ENCODE measurements at places on chromosomes 1 and 21.

DNA sequence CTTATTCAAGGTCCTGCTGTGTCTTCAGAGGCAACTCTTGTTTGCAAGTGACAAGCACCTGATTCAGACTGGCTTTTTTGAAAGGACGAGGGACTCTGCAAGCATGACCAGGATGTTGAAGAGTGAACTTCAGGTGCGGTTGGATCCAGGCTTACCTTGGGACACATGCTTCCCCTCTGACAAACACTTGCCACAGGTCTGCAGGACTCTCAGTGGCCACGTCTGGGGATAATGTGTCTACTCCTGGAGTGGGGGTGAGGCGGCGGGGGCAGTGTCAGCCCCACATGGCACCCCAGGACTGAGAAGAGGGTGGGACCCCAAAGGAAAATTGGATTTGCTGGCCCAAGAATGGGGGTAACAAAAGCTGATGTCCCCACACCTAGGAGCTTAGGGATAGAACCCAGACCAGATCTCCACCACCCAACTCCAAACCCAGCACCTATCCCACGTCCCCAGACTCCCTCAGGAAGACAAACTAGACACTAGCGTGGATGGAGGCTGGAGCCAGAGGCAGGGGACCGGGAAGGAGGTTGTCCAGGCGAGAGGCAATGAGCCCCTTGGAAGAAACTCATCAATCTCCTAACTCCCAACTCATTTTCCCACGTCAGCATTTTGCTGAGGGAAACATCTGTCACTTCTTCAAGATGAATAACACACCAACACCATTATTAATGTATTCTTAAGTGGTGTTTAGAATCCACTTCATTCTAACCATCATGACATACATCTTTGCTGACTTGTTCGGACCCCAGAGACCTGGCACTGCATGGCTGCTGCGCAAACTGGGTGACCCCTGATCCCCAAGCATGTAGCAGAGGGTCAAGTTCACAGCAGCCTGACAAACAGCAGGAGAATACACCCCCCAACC is 32.0 kb upstream of the LAPTM5 start:
- DNase-seq = no peak

- no peak for DNase-seq
These were observed 31.4 kb upstream of the DENND1B start for GRCh38 chr1:197806718-197807117.

DNA sequence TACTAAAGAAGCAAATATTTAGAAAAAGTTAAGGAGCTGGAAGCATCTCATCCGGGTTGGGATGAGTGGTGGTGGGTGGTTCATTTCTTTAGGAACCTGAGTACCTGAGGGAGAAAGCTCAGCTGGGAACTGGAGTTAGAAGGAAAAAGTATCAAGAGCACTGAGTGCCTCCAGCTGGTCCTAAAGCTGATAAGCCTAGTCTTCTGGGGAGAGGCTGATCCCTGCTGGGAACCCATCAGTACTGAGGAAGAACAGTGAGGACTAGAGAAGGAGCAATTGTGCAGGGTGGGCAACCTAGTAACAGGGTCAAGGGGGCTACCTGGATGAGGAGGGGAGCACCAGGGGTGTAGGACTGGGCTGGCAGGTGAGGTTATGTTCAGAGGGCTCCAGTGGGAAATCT is 89.5 kb downstream of the RUNX1 start:
- DNase-seq = no peak

- DNase-seq = no peak
These were observed 52.3 kb downstream of the UTP25 start for GRCh38 chr1:209880031-209880430.

- no peak for DNase-seq
These were observed 77.6 kb downstream of the RPS6KA1 start for GRCh38 chr1:26607186-26607585.

- no peak for DNase-seq
These were observed 5.4 kb downstream of the ZBTB48 start for GRCh38 chr1:6585081-6585722.

DNA sequence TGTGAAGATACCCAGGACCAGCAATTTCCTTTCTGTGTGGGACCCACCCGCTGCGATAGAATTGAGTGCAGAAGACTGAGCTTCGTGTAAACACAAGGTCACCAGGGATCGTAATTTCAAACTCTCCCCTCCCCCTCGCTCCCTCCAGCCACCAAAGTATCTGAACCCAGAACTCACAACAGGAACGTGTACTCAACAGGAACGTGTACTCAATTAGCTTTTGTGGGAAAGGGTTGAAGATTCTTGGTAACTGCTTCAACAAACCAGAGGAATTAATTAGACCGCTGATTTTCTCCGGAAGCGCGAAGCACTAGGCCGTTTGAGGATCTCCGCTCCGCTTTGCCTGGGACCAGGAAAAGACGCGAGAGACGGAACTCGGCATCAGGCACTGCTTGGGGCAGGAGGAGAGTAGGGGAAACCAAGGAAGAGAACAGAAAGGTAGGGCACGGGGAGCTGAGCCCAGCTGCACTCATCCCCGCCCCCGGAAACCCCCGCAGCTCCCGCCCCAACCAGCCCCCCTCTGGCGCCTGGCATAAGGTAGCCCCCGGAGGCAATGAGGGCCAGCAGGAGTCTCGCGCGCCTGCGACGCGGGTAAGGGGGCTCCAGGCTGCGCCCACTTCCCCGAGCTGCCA is 453 bp downstream of the DRAM2 start:
- DNase-seq = peak; percentile 75

DNA sequence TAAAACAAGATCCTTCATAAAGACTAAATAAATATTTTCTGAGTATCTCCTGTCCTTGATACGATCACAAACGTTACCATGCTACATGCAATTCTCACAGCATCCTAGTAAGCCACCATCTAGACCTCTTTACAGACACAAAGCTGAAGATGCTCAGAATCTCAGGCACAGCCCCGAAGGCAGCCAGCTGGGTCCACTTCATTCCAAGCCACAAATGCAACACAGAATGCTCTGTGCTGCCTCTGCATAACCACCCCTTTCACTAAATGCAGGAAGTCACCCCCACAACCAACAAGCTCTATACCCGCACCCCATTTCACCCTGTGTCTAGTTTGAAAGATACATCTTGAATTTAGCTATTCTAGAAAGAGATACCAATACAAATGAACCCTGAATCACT is 12.9 kb downstream of the RCAN1 start:
- no peak for DNase-seq

DNA sequence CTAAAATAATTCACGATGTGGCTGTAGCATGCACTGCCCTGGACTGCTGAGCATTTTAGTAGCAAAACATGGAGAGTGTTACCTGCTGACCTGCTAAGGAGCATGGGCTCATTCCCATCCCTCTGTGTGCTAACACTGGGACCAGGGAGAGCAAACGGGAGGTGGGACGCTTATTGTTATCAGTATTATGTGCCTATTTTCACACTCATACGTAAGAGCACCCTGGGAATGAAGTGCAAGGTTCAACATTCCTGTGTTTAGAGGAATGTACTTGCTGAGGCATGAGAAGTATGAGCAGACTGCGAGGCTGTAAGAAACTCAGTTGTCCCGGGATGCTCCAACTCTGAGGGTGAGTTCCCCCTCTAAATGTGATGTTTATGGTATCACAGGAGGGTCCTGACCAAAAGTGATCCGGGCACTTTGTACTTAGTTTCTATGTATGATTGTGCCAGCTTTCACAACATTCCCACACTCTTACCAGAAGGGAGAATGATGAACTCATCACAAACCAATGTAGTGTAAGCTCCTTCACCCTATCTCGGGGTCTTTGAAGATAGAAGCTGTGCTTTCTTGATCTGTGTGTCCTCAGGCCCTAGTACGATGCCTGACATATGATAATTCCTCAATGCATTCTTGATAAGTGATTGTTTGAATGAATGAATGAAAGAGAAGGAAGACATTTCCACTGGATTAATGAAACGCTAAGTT is 164.8 kb downstream of the KCNJ6 start:
- DNase-seq = no peak

DNA sequence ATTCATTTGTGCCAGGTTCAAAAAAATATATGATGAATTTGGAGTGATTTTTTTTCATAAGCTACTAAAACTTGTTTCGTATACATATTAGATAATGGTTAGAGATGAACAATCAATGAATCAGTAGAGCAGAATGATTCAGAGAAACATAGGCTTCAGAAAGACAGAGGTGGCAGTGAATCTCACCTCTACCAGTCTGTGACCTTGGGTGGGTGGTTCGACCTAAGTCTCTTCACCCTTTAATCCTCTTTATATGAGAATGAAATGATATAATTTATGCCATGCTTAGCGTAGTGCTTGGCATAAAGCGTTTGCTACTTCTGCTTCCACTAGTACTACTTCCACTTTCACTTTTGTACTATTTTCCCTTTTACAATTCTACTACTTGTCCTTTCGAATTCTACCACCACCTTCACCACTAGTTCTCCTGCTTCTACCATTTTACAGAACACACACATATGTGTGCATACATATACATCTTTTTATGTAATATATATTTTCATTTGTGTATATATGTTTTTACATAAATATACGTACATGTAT is 45.1 kb downstream of the FYB2 start:
- DNase-seq = no peak

- DNase-seq = no peak
These were observed 21.0 kb downstream of the S100A11 start for GRCh38 chr1:152015766-152016165.

GRCh38 chr21:27495836-27496235 is 528.9 kb upstream of the ADAMTS5 start:
- DNase-seq = no peak

DNA sequence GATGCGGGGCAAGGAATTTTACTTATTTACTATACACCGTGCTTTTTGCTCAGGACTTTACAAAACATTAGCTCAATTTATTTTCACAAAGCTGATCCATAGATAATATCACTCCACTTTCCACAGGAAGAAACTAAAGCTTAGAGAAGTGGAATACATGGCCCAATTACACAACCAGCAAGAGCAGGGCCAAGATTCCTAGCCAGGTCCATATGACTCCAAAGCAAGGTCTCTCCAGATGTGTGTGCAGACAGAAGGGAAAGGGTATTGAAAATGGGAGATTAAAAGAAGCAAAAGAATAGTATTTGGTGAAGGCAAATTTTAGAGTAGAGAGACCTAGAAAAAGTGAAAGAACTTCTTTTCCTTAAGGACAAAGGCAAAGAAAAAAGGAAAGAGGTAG is 30.4 kb downstream of the RGS8 start:
- DNase-seq = no peak

GRCh38 chr1:75632350-75632949 is 21.5 kb upstream of the SLC44A5 start:
- peak; percentile 74 for DNase-seq

- DNase-seq = no peak
These were observed 6.2 kb downstream of the RASSF5 start for GRCh38 chr1:206513312-206514111.

DNA sequence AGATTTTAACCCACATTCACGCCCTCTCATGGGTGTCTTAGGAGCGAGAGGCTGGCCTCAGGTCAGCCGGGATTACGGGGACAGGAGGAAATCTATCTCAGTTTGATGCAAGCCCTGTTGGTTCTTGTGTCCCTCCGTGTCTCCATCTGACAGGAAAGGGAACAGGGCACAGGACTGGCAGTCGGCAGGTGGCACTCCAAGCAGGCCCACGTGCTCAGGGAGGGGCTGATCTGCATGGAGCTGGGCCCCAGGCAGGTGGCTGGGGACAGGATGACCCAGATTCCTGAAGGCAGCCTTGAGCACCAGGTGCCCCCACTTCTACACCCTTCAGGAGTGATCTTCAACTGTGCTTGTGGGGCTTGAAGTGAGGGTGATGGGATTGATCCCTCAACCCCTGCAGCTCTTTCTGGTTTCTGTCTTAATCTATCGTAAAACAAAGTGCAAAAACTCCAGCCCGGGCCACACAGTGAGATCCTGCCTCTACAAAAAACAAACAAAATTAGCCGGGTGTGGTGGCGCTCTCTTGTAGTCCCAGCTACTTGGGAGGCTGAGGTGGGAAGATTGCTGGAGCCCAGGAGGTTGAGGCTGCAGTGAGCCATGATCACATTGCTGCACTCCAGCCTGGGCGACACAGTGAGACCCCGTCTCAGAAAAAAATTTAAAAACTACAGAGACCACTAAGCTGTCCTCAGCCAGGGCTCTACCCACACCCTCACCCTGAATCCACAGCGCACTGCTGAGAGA is 8.3 kb downstream of the PLEKHG5 start:
- DNase-seq = no peak

DNA sequence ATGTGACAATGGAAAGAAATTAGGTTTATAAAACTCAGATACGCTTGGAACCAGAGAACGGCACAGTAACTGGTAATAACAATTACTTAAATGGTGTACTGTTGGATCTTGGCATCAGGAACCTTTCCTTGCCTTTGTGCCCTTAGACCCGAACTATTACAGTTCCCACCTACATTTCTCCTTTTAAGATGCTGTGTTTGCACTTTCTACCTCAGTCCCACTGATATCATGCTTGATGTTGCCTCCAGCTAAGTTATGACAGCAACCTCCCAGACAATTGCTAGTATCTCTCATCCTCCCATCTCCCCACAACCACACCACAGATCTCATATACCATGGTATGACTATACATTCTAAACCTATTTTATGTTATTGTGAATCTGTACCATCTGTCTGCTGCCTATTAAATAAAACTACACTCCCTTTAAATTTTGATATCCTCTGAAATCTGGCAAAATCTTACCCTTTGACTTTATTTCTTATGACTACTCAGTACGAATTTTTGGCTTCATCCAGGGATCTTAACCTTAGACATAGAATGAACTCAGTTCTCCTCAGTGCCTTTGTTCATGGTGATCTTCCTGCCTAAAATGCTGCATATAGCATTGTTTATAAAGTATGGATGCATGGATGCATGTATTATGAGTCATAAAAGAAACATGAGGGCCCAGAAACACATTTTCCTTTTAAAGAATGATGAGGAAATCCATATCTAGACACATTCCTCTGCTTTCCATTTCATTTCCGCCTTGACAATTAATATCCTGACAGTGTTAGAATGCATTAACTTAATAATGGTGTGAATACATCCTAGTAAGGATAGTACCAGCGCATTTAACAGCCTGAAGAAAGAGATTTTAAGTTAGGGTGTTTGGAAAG is 64.1 kb downstream of the LRRC8D start:
- DNase-seq = no peak

GRCh38 chr1:48302652-48303051 is 80.1 kb downstream of the SLC5A9 start:
- DNase-seq = no peak
